H9 (cell line): ENCODE measurements at places on chromosomes 6 and 20.

DNA sequence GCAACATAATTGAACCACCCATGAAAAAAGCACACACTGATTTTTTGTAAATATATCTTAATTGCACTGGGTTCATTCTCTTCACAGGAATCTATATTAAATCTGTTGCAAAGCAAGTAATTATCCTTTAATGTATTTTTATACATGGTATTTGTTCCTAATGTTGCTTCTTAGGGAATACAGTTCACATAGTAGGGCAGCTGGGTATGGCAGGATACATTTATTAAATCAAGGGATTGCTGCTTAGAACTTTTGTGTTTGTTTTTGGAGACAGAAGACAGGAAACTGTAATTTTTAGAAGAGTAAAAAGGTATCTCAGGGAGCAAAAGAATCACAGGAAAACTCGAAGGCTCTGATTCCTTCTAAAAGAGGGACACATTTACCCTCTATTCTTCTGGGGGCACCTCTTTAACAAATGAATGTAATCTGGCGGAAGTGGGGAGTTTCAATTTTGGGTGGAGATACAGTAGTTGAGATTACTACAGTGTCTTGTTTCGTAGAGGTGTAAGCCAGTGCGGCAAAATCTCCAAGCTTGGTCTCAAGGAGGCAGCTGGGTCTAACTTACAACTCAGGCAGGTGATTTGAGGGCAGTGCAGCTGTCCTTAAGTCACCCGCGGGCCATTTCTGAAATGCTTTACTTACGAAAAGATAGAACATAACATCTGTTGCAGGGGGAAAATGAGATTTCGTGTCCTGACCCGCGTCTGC, 812 bp upstream of the SMIM13 start:
- DNase-seq: peak; percentile 22

- no peak for DNase-seq
Measured at GRCh38 chr20:33863440-33864323, 52.5 kb downstream of the CHMP4B start.

DNA sequence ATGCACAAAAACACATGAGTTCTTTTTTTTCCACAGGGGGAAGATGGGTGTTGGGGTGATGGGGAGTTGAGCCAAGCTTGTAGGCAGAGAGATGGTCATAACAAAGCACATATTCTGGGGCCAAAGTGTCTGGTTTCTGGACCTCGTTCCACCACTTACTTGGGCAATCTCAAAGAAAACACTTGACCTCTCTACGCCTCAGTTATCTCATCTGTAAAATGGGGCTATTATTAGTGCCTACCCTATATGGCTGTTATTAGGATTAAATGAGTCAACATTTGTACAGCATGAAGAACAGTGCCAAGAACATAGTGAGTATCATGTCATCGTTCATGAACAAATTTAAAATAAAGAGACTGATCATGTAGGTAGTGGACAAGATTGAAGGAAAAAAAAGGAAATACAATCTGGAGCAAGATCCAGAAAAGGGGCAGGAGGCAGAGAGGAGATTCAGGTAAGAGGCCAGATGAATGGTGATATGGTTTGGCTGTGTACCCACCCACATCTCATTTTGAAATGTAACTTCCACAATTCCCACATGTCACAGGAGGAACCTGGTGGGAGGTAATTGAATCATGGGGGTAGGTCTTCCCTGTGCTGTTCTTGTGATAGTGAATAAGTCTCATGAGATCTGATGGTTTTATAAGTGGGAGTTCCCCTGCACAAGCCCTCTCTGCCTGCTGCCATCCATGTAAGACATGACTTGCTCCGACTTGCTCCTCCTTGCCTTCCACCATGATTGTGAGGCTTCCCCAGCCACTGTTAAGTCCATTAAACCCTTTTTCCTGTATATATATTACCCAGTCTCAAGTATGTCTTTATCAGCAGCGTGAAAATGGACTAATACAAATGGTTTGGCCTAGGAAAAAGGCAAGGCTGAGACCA, 14.2 kb downstream of the EEF1E1 start:
- no peak for DNase-seq

GRCh38 chr6:16243055-16243454, 4.7 kb downstream of the GMPR start:
- no peak for DNase-seq

DNA sequence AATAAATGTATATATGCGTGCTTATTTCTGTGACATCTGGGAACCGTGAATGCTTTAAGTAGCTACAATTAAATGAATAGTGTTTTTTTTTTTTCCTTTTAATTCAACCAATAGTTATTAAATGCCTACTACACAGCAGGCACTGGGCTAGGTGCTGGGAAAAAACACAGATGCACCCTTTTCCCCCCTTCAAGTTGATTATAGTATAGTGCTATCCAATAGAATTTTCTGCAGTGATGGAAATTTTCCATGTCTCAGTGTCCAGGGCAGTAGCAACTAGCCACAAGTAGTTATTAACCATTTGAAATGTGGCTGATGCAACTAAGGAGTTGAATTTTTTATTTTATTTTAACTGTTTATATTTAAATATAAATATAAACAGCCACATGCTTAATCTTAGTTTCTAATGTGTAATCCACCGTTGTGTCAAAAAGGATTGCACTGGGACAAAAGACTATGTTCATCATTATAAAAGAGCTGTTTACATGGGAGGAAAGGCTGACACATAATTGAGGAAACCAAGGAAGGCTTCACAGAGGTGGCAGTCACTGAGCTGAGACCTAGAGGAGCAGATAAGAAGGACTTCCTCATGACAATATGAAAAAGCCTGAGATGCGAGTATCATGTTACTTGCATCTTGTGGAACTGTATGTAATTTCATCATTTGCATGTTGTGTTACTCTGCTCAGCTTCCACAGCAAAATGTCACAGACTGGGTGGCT, 261.2 kb upstream of the PLCB4 start:
- no peak for DNase-seq

DNA sequence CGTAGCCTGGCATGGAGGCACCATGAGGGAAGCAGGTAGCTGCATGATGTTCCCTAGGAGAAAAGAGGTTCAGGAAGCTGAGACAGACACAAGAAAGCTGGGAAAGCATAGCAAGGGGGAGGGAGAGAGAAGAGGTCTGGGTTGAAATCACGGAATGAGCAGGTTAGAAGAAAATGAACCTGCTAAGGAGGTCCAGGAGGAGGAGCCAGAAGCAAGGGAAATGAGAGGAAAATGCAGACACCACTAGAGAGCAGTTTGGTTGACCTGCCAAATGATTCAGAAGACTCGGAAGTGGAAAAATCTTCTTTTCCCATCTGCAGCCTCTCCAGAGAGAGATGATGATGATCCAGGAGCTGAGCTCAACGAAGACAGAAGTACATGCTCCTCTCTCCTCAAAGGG, 70.9 kb downstream of the VIP start:
- DNase-seq: peak; percentile 36

DNA sequence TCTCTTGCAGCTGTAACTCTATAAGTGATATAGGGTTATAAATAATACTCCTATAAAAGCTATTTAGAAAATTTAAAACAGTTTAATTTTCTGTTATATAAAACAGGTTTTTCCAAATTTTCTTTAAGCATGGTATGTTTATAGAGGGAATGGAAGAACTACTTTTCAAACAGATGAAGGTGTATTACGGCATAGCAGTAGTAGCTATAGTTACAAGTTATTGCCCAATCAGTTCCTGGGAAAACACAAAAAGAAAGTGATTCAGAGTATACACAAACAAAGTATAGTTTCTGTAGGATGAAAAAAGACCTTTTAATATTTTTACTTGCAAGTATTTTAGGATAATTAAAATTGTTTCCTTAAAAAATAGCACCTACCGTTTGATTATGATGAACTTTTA, 9.8 kb downstream of the SLC17A5 start:
- no peak for DNase-seq

- DNase-seq: no peak
Measured at GRCh38 chr6:148525453-148525852, 182.8 kb downstream of the SASH1 start.

- DNase-seq: no peak
Measured at GRCh38 chr20:3304456-3304855, 65.5 kb upstream of the SLC4A11 start.

- DNase-seq: no peak
Measured at GRCh38 chr20:57465943-57466342, 59.0 kb downstream of the CTCFL start.

GRCh38 chr6:105270511-105270910, 90.7 kb upstream of the POPDC3 start:
- no peak for DNase-seq

GRCh38 chr20:54620611-54621010, 145.2 kb downstream of the DOK5 start:
- no peak for DNase-seq

GRCh38 chr6:145073811-145074210, 661.5 kb downstream of the EPM2A start:
- no peak for DNase-seq

DNA sequence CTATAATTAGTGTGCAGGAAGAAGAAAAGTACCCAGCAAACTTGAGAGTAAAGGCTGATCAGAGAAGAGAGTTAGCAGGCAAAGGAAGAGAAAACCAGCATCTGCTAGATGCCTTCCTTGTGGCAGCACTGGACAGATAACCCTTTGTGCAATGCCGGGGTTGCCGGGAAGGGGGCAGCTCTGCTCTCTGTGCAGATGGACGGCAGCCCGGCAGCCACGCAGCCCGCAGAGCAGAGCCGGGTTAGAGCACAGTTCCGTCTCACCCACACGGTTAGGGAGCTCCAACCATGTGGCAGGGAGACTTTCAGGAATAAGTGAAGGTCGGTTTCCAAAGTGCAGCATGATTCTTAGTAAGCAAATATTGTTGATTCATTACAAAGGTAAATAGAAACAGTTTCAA, 80.0 kb upstream of the RPS6KA2 start:
- peak; percentile 82 for DNase-seq

GRCh38 chr6:39980839-39981580, 46.7 kb upstream of the MOCS1 start:
- peak; percentile 41 for DNase-seq

- no peak for DNase-seq
Measured at GRCh38 chr6:100350139-100350538, 114.6 kb downstream of the SIM1 start.

DNA sequence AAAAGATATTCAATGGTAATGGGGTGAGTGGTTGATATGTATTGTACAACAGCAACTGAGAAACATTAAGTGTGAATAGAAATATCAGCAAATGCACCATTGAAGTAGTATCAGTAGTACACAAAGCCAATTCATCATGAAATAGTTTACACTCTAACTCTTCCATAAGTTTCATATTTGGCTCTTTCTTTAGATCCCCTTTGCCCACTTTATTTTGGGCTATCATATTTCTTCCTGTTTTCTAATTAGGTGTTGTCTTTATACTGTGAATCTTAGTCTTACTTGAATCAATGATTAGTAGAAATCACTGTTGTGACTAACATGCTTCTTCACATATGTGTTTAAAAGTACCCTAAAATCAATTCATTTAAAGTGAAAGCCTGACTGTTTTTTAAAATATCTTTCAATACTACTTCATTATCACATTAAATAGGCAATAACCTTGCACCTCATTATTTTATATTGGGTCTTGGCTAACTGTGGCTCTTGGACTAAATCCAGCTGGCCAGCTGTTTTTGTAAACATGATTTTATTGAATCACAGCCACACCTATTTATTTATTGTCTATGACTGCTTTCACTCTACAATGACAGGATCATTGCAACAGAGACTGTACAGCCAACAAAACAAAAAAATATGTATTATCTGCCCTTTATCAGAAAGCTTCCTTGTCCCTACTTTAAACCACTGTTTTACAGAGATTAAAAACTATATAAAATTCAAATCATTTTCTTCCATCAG, 38.9 kb downstream of the EYS start:
- no peak for DNase-seq

GRCh38 chr6:7194657-7195056, 86.9 kb downstream of the RREB1 start:
- DNase-seq: no peak

GRCh38 chr20:38135651-38136420, 29.2 kb downstream of the TGM2 start:
- no peak for DNase-seq

DNA sequence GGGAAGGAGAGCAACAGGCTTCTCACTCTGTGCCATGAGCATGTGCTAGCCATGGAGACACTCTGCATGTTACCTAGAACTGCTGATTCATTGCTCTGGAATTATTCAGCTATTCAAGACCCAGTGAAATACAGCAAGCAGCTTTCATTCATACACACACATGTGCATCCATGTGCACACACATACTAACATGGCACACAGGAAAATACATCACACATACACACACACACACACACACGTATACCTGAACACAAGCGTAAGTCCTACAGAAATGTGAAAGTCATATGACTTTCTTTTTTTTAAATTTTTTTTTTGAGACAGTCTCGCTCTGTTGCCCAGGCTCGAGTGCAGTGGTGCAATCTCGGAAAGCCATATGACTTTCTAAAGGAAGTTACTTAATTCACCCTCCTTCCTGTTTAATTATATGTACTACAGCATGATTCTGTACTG, 108.2 kb upstream of the NFATC2 start:
- no peak for DNase-seq
